ENCODE measurements at places on chromosomes 5 and 9.

DNA sequence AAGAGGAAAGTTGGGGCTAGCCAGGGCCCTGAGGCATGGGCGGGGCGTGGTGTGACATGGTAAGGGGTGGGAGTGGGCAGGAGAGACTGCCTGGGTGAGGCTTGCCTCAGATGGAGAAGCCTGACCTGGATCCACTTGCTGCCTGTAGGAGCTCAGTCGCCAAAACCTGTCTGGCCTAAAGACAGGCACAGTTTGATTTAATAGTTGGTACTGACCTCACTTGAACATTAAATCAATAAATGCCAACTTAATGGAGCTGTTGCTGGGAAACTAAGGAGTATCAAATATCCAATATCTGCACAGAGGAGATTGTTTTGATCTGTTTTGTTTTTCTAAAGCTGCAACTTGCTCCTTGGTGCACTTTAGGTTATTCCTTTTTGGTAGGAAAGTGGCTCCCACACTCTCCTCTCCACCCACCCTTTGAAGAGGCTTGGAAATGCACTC is 86.4 kb downstream of the RCL1 start:
- DNase-seq, result no peak

DNA sequence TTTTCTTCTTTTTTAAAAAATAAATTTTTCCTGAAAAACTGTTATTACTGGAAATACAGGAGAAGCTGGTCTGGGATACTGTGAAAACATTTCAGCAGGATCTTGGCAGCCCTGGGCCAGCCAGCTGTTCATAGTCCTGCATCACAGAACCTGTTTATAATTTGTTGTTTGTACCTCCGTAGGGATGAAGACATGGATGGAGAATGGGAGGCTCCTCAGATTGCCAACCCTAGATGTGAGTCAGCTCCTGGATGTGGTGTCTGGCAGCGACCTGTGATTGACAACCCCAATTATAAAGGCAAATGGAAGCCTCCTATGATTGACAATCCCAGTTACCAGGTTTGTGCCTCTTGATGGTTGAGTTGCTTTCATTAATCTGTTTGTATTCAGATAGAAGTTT is 12.4 kb upstream of the MAML1 start:
- DNase-seq, result no peak

DNA sequence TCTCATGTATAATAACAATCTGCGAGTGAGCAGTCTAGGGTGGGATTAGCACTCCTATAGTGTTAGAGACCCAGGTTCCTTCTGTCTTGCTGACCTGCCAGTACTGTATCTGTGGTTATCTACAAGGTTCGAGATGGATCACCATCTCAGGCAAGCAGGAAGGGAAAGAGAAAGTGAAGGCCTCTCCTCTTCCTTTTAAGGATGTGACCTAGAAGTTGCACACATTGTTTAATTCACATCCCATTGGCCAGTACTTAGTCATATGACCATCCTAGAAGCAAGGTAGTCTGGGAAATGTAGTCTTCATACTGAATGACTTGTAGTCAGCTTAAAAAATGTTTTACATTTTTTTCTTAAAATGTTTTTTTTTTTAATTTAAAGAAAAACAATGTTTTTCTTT is 168.6 kb downstream of the CARTPT start:
- no peak for DNase-seq

DNA sequence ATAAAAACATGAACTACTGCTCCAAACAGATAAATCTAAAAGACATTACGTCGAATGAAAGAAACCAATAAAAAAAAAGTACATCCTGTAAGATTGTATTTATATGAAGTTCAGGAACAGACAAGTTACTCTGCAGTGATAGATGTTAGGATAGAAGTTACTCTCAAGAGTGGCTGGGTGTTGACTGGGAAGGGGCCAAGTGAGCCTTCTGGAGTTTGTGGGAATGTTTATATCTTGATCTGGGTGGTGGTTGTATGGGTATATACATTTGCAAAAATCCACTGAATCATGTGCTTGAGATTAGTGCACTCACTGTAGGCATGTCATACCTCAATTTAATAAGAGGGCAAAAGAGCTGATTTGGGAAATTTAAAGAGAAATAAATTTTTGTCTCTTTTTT is 485.8 kb downstream of the ARHGEF28 start:
- no peak for DNase-seq

DNA sequence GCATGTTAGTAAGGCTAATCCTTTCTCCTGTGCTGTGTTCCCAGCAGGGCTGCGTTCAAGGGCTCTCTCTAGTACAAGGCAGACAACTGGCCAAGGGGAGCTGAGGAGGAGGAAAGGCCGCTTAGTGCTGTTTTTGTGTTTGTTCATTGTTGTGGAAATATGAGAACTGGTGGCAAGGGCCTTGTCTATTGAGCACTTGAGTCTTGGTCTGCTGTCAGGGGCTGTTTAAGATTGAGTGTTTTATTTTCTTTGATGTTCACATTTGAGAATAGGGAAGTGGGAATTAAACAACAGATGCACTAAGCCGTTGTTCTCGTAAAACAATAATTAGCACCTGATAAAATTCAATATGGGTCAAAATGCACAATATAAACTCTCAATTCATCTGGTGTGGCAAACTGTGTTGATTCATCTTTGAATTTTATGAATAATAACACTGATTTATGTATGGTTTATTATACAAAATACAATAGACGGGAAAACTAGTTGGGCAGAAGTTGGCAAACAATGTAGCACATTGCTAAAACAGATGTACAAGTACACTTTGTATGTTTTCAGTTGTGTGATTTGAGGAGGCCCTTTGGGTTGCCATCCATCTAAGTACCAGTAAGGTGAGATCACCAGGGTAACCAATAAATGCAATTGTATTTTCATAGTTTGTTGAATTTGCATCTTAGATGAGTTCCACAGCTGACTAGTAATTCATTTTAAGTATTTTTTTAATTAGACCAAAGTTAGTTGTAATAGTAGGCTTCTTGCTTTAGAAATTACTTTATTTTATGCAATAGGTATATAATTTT is 97.6 kb upstream of the GRHPR start:
- DNase-seq, result no peak

DNA sequence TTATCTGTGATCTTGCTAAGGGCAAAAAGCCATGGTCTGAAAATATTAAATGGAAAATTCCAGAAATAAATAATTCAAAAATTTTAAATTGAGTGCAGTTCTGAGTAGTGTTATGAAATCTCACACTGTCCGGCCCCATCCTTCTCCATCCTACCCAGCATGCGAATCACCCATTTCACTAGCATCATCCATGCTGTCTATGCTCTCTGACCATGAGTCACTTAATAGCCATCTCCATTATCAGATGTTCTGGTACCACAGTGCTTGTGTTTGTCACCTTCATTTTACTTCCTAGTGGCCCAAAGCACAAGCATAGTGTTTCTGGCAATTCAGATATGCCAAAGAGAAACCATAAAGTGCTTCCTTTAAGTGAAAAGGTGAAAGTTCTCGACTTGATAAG is 63.3 kb upstream of the SMC5 start:
- DNase-seq, result no peak

DNA sequence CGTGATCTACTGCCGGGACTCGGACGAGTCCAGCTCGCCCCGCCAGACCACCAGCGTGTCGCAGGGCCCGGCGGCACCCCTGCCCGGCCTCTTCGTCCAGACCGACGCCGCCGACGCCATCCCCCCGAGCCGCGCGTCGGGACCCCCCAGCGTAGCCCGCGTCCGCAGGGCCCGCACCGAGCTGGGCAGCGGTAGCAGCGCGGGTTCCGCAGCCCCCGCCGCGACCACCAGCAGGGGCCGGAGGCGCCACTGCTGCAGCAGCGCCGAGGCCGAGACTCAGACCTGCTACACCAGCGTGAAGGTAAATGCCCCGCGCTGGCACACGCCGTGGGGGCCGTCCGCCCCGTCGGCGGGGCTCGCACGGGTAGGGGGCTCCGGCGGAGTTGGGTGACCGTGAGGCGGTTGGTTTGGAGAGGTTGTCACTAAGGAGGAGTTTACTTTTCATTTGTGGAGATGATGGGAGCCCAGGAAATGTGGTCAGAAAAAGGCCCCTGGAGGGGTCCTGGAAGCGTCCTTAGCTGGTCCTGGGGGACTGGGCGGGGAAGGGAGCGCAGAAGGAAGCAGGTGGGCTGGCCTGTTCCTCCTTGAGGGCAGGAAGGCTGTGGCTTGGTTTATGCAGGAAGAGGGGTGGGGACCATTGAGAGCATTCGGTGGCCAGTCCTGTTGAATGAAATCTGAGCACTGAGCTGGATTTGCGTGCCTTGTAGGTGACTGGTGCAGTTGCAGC is 647 bp downstream of the PDE8B start:
- no peak for DNase-seq

GRCh38 chr9:100317706-100318105 is 35.0 kb downstream of the TEX10 start:
- DNase-seq, result no peak

GRCh38 chr5:171888051-171888481 is 102.4 kb downstream of the SMIM23 start:
- no peak for DNase-seq

- no peak for DNase-seq
These were observed 2.4 kb downstream of the TLE4 start for GRCh38 chr9:79574136-79574535.
